ENCODE measurements at places on chromosomes 2 and 18.

DNA sequence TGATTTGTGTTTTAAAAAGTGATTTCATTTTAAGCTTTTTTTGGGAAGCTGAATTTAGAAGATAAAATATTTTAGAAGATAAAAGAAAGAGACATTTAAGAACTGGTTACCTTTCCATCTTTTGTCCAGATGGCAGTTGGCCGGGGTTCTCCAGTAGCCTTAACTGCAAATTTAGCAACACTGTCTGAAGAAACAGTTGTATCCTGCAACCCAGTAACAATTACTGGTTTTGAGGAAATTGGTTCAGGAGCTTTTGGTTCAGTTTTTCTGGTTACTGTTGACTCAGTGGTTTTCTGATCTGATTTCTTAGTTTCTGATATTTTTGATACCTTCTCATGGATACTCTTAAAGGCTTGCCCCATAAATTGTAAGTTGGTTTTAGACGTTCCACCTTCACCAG is 49.9 kb downstream of the PLEKHA3 start:
- DNase-seq: no peak

GRCh38 chr2:151052850-151053660 is 208.6 kb downstream of the RBM43 start:
- DNase-seq: no peak

DNA sequence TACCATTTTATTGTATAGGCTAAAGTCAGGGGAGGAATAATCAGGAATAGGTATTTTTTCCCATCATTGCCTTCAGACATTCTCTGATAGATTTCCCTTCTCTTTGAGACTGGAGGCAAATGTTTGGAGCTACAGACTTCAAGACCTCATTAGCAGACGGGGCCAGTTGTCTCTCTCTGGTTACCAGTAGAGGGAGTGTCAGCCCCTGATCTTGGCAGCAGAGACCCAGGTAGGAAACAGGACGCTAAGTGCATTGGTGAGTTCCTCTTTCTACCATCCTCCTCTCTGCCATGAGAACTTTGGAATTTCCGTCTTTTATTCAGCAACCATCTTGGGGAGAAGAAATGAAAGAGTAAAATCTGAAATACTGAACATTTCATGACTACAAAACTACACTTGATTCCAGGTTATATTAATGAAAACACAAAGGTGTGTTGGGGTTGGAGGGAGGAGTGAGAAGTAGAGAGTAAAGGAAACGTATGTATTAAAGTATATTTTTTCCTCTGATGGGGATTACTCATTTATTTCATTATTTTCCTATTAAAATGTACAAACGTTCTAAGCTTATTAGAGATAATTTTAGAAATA is 186.2 kb upstream of the GCFC2 start:
- peak; percentile 29 for DNase-seq

DNA sequence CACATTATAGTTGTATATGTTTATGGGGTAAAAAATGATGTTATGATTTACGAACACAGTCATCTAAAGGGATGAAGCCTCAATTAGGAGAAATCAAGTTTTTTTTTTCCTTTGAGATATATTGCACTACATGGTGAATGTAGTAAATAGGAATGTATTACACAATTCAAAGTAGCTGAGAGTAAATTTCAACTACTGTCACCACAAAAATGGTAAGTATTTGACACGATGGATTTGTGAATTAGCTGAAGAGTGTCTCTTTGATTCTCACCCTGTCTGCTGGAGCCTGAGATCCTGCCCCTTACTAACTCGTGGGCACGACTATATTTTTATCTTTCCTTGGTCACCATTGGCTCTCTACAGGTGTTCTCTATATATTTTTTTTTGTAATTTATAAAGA is 540.4 kb upstream of the DSEL start:
- no peak for DNase-seq

GRCh38 chr2:229955663-229956062 is 33.4 kb downstream of the FBXO36 start:
- DNase-seq: no peak

- DNase-seq: no peak
Measured at GRCh38 chr18:79598633-79599175, 80.9 kb upstream of the CTDP1 start.

- no peak for DNase-seq
Measured at GRCh38 chr2:11676640-11677039, 6.6 kb upstream of the NTSR2 start.

DNA sequence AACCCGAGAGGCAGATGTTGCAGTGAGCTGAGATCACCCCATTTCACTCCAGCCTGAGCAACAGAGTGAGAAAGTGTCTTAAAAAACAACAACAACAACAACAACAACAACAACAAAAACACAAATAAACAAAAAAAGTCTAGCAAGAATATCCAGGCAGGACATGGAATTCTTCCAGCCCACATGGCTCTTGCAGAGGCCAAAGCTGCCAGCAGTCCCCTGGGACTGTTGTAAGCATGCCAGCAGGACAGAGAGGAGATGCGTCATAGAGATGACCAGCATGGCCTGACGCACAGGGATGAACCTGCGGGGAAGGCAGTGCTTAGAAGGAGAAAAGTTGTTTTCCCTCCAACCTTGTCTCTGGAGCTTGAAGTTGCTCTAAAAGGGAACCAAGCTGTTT is 182.3 kb upstream of the PGAP1 start:
- DNase-seq: no peak

- no peak for DNase-seq
Measured at GRCh38 chr2:143819190-143819735, 690.0 kb downstream of the ARHGAP15 start.

DNA sequence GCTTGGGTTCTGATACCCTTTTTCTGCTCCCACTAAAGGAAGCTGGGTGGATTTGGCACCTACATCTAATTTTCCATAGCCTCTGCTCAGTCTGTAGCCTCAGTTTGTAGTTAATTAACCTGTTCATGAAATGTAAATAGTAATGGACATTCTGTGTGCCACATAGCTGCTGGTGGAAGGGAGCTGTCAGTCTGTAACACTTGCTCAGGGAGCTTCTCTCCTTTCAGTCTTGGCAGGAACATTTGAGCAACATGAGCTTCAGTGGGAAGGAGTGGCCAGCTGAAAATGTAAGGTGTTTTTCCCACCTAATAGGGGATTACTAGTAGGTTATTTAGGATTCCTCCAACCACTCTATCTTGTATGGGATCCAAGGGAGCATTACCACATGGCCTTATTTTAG is 203.4 kb downstream of the ASXL3 start:
- no peak for DNase-seq

DNA sequence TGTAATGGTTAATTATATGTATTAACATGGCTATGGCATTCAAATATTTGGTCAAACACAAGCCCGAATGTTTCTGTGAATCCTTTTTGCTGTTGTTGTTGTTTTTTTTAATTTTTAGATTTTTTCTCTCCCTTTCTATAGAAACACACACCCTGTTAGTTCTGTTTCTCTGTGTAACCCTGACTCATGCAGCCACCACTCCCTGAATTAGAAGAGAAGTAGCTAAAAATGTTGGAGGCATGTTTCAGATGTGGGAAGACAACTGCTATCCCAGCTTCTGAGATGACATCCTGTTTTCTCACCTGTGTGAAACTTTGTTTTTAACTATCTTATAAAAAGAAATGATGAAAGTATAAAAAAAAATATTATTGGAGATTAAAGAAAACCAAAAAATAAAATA is 219.6 kb upstream of the RGPD4 start:
- no peak for DNase-seq

- DNase-seq: no peak
Measured at GRCh38 chr2:175312137-175312536, 130.6 kb upstream of the ATP5MC3 start.

DNA sequence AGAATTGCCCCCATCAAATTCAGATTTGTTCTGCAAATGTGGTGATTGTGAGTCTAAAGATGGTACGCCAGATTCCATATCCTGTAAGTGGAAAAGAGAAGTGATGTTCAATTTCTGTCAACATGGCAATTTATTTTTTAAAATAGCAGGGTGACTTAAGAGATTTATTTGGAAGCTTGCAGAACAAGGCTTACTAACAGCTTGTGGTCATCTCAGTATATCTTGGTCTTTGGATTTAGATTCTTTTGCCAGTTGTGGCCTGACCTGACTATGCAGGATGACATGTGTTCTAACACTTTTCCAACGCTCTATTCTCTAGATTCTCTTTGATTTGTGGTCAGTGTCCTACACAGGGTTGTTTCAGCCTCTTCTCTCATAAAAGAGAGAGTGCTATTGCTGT is 74.4 kb downstream of the MAP3K20 start:
- DNase-seq: no peak

GRCh38 chr2:193738892-193739291 is 1544.2 kb upstream of the TMEFF2 start:
- DNase-seq: no peak

GRCh38 chr2:62197011-62197924 is 1.4 kb downstream of the B3GNT2 start:
- peak; percentile 50 for DNase-seq

GRCh38 chr18:54466248-54467005 is 108.7 kb downstream of the C18orf54 start:
- DNase-seq: no peak

- peak; percentile 14 for DNase-seq
Measured at GRCh38 chr18:23712445-23712844, 23.2 kb downstream of the LAMA3 start.

- DNase-seq: peak; percentile 40
Measured at GRCh38 chr2:133975676-133976428, 278.0 kb upstream of the MGAT5 start.

DNA sequence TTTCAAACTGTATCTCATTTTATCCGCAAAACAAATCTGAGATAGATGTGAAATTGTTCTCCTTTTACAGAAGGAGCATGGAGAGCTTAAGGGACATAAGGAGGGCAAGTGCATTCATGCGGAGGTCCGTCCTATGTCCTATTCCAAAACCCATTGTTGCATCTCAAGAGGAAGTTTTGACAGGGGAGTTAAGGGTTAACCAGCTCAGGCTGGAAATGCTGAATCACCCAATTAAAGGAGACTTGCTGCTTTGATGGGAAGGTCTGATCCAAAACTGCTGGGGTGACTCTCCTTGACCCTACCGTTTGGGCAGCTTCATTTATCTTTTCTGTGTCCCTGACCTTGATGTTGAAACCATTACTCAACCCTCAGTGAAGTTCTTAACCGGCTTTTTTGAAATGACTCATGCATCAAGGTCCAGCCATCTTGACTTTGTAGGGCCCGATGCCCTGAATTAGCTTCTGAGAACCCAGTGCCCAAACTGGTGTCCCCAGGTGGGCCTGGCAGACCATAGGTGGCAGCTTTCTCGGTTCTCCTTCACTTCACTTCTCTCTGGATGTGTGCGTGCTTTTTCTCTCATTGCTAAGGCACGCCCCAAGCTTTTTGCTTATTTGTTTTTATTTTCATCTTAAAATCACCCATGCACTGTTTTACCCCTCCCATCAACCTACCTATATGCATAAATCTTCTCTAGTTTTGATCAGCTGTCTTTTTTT is 15.9 kb upstream of the TXNDC2 start:
- DNase-seq: peak; percentile 34

- no peak for DNase-seq
Measured at GRCh38 chr18:22194151-22194598, 24.8 kb downstream of the GATA6 start.

- no peak for DNase-seq
Measured at GRCh38 chr2:72145658-72146329, 1.9 kb downstream of the CYP26B1 start.

- DNase-seq: no peak
Measured at GRCh38 chr2:241128266-241128665, 21.0 kb downstream of the PASK start.

DNA sequence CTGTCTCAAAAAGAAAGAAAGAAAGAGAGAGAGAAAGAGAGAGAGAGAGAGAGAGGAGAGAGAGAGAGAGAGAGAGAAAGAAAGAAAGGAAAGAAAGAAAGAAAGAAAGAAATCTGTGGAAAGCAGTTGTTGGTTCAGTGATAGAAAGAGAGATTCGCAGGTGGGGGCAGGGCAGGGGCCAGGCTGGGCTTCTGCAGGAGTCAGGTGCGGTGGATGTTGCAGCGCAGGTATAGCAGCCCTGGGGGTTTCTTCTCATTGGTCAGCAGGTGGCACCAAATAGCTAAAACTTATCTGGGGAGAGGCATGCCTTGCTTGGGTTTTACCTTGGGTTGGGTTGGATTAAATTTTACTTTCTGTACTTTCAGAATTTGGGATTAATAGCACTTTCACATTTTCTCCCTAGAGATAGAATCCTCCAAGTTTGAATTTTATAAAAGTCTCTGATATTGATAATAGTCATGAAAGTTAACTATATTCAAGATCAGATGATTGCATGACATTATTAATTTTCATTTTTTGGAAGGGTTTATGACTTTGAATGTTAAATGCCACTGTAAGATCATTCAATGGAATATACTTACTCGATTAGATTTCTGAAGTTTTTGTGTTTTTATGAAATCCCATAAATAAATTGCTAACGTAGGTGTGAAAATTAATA is 66.6 kb downstream of the SPTBN1 start:
- peak; percentile 82 for DNase-seq

DNA sequence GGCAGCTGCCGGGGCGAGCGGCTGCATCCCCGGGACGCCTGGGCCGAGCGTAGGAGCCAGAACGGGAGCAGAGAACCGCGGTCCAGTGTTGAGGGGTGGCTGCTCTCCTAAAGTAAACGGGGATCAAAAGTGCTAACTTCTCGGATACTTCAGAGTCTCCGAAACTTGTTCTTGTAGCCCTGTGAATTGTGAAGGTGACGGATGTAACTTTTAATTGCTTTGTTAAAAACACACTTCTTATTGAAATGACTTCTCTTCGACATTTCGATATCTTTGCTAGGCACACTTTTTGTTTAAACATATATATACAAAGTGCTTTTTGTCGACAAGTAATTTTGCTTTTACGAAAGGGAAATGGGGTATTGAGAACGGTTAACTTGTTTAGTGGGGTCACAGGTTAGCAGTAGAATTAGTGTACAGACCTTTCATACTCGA is 540 bp downstream of the ATP9B start:
- no peak for DNase-seq

DNA sequence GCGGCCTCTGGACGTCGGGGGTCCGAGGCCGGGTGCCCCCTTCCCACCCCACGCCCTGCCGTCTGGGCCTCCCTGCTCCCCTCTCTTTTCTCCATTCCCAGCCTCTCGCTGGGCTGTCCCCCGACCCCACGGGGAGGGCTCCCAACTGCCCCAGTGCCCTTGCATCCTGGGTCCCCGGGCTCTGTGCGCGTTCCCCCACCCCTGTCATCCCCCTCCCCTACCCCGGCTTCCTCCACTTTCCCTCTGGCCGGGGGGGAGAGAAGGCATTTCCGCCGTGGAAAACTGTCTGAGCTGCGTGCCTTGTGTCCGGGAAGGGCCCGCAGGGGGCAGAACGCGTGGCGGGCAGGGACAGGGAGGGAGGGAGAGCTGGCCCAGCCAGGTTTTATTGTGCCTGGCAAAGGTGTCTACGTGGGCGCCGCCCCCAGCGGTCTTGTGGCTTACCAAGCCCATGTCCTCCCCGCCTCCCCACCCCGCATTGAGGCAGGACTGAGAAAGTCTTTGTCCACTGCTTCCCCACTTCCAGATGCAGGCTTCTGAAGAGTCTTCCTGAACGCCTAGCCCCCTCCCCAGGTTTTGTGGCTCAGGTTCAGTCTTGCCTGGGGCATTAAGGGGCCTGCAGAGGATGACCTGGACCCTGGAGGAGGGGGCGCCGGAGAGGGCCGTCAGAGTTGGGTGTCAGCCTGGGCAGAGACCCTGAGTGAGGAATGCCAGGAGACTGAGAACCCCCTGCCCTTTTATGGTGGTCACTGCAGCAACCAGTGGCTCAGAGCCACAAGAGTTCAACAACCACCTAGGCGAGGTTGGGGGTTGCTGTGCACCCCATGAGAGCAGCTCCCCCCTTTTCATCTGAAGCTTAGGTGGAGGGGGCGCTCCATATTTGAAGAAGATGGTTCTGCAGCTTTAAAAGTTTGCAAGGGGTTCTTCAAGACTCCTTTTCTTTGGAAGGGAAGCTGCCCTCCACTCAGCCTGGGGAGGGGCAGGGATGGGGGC is 1.3 kb downstream of the ITM2C start:
- no peak for DNase-seq
